ENCODE measurements at places on chromosomes 5 and 9. TPM values are rescaled to one million over a fixed set of nuclear protein-coding genes. Genes with fewer than 3 reads are reported as not detected.

Gene CCDC69
- 2.1 TPM for total RNA-seq

Gene IL5
- total RNA-seq = not detected

Gene F2RL1
- 65.9 TPM for total RNA-seq

Gene PCDHB12
- total RNA-seq = 0.44 TPM

Gene CLIC3
- total RNA-seq = 6.2 TPM

Gene LCN10
- not detected for total RNA-seq

Gene IL9
- not detected for total RNA-seq

Gene ARRDC3
- total RNA-seq = 33.0 TPM

Gene TAF11L5
- not detected for total RNA-seq

Gene ZNF618
- 1.8 TPM for total RNA-seq

Gene PCDHB11
- 1.6 TPM for total RNA-seq

Gene STK32A
- not detected for total RNA-seq

Gene FOXI1
- total RNA-seq = 0.44 TPM

All from Panc1 (cell line).